Amygdala (tissue), 56 donors: ENCODE measurements at places on chromosomes 2 and 18.

DNA sequence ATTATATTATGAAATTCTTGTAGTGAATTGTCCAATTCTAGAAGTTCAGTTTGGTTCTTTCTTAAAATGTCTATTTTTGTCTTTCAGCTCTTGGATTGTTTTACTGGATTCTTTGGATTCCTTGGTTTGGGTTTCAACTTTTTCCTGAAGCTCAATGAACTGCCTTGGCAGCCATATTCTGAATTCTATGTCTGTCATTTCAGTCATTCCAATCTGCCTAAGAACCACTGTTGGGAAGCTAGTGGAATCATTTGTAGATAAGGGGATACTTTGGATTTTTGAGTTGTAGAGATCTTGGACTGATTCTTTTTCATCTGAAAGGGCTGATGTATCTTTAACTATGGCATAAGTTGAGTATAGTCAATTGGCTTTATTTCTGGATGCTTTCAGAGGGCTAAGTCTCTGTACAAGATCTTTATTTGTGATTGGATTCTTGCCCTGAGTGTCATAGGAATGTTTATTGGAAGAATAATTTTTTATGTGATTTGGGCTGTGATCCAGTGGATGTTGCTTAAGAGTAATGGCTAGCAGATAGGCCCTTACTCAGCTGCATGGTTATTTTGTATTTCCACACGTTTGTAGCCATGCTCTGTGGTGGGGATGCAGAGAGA, 42.3 kb downstream of the SERPINB7 start:
- no peak for DNase-seq

- no peak for DNase-seq
Measured at GRCh38 chr2:38572167-38572566, 30.6 kb downstream of the HNRNPLL start.

- no peak for DNase-seq
Measured at GRCh38 chr18:70132999-70133398, 72.5 kb downstream of the RTTN start.

- no peak for DNase-seq
Measured at GRCh38 chr2:117815946-117816345, 1.5 kb downstream of the DDX18 start.

GRCh38 chr2:47243596-47244323, 88.7 kb upstream of the STPG4 start:
- no peak for DNase-seq

DNA sequence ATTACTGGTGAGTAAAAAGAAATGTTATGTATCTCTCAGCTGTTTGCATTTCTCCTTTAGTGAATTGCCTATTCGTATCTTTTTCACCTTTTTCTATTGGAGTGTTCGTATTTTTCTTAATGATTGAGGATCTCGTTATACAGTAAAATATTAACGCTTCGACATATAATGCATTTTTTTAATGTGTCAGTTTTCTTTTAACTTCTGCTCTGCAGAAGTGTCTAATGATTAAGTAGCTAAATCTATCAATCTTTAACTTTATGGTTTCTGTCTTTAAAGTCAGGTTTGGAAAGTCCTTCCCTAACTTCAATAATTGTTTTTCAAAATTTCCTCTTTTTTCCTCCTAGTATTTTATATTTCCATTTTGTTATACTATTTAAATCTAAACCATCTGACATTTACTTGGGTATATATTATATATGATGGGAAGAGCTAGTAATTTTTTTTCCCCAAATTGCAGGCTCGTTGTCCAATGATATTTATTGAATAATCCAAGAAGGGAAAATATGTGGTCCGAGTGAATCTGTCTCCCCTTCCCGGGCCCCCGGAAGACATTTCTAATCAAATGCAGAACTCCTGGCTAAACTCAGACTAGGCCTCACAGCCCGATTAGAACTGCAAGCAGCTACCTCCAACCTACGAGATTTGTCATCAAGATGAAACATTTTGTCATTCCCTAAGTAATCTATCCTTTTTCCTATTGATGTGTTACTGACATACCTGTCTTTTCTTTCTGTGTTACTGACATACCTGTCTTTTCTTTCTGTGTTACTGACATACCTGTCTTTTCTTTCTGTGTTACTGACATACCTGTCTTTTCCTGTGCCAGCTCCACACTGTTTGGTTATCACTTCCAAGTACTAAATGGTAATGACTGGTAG, 17.2 kb downstream of the PCBP1 start:
- peak; percentile 46 for DNase-seq
